CD4-positive, alpha-beta T cell treated with Interleukin-6 at 100 ng/mL for 8 hours (primary cell): ENCODE measurements at places on chromosomes 2 and 18.

DNA sequence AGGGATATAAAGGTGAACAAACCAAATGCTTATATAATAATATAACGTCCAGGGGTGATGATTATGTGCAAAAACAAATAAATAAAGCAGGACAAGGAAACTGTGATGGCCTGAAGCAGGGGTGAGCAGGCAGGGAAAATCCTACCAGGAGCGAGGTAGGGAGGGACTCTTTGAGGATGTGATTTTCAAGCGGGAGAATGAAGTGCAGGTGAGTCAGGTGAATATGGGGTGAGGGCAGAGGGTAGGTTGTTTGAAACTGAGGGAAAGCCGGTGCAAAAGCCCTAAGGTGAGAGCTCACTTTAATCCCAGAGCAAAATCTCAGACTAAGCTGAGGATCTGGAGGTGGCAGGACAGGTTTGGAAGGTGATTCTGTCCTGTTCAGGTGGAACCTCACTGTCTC is 40.7 kb downstream of the CYP26B1 start:
- no peak for DNase-seq

DNA sequence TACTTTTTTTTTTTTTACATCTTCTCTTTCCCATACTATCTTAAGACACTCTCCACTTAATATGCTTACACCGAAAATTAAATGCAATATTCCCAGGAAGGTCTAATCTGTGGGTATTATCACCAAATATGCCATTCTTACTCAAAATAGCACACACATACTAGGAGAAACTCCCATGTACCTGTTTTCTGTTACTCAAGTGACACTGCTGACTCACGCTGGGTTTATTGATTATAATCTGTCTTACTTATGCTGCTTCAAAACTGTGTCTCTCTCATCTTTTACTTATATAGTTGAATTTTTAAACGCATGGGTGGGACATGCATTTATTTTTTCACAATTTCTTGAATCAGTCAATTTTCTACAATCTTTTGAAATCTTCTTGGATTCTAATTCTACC is 29.9 kb downstream of the MRPL19 start:
- no peak for DNase-seq

- DNase-seq: no peak
Measured at GRCh38 chr2:29187926-29188325, 72.7 kb downstream of the CLIP4 start.

DNA sequence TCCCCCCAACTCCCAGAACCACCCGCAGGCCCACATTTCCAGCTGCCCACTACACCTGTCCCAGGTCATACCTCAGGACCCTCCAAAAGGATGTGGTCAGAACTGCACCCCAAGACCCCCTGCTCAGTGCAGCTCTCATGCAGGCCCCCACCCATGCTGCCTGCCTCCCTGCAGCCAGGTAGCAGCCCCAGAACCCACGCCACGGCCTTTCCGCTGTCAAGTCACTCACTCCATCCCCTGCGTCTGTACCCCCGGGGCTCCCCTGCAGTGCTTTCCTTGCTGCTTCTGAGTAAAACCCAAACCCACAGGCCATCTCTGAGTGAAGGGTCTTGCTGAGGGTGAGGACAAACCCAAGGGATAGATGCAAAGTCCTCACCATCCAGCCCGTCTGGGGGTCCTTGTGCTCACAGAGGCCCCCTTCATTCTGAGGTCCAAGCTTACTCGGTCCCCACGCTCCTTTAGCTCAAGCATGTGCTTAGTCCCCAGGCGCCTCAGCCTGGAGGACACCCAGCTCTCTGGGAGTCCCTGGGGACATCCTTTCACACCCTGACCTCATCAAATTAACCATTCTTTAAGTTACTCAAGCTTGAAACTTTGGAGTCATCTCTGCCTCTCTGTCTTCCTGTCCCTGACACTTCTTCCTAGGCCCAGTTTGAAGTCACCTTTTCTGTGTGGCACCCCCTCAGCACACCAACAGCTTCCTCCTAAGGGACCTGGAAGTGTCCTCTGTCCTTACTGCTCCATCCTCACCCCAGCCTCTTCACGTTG is 130.1 kb downstream of the SMAD7 start:
- no peak for DNase-seq

DNA sequence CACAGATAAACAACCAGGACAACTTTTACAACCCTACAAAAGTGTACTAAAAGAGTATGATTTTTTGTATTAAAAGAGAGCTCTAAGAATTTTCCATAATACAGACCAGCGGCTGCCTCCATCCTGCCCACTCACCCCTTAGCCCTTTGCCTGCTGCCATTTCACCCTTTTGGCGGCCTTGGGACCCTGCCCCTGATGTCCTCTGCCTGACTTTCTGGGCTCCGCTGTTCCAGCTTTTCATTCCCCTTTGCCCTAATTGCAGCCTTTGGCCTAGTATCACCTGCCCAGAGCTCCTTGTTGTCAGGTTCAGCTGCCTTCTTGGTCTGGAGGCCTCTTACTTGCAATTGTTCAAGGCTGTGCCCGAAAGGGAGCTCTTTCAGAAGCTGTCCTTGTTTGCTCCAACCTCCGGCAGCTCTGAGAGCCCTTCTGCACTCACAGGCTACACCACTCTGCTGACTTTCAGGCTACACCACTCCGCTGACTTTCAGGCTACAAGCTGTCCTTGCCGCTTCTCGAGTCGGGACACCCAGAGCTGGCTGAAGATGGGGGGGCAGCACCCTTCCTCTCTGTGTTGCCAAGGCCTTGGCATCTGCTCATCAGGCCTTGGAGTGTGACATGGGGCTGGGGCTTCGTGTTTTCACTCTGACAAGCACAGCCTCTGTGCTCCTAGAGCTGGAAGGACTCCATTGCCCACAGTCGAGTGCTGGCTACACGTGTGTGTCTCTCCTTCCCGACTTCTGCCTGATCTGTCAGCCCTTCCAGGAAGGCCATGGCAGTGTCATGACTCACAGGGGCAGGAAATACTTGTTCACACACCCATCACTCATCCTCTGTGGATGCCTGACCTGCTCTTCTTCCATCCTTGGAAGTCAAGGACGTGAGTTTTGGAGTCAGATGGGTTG is 43.1 kb upstream of the HDAC4 start:
- DNase-seq: no peak

- no peak for DNase-seq
Measured at GRCh38 chr2:168156661-168157060, 90.7 kb downstream of the STK39 start.

- no peak for DNase-seq
Measured at GRCh38 chr2:169868951-169869350, 41.7 kb downstream of the UBR3 start.

DNA sequence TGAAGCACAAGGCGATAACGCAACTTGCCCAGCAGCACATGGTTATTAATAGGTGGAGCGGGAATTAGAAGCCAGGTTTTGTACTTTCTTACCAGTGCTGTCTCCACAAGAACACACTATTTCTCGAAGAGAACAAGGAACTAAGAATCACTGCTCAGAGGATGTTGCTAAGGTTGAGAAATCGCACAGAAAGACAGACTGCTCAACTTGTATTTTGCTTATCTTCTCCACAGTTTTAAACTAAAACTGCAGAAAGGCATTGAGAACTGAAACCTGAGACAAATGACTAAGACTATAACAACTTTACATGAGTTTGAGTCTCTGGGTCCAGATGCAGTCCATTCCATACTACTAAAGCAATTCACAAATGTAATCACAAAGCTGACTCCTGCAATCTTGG is 6.2 kb downstream of the PRKD3 start:
- no peak for DNase-seq

DNA sequence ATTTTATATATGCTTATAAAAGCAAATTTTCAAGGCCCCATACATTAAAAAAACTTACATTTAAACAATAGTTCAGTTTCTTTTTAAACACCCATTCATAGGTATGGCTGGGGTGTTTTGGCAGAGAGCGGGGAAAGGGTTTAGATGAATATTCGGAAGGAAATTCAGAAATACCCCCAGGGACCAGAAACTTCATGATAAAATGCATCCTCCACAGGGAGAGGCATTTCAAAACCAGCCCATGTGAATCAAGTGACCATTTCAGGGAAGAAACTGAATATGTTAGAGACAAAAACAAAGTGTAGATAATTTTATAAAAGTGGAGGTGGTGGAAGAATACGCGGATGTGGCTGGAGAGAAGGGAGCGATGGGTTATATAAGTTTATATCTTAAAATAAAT is 327.1 kb downstream of the TGIF1 start:
- DNase-seq: no peak

GRCh38 chr2:106694964-106695470 is 190.9 kb downstream of the ST6GAL2 start:
- DNase-seq: no peak

DNA sequence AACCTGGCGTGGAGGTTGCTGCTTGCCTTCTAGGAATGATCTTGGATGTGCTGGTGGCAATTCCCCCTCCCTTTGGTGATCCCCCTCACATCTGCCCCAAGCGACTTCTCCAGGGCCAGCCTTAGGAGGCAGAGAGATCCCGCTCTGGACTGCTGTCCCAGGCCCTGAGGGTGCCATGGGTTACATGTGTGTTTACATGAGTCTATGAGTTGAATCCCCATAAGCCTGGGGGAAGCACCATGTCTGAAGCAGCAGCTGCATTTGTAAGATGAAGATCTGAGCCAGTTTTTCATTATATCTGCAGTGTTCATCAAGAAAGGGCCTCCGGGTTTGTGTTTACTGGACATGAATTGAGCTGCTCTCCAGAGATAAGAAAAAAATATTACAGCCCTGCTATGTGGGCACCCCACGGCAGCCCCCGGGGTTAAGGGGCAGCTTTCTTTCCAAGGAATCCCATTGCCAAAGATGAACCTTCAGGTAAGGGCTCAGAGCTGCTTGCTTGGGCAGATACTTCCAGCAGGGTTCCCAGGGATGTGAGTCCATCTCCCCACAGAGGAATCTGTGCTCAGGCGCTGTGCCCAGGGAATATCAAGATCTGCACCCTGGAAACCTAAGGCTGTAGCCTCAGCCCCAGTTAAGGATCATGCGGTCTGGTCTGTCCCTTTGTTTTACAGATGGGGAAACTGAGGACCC is 46.0 kb downstream of the MRPS5 start:
- no peak for DNase-seq

DNA sequence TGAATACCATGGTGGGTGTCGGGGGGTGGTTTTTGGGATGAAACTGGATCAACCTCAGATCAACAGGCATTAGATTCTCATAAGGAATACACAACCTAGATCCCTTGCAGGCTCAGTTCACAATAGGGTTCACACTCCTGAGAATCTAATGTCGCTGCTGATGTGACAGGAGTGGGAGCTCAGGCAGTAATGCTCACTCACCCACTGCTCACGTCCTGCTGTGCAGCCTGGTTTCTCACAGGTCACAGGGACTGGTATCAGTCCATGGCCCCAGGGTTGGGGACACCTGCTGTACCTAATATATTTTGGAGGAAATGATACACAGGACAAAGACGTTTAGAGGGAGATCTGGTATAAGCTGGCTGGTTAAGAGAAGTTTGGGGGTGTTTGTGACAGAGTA is 338.8 kb downstream of the PLCL1 start:
- no peak for DNase-seq

GRCh38 chr2:184685999-184686841 is 87.9 kb downstream of the ZNF804A start:
- no peak for DNase-seq
